A549 treated with RU486 at 1 μM for 4 hours (cell line): ENCODE measurements at places on chromosomes 7 and 10. TPM values are rescaled to one million over a fixed set of nuclear protein-coding genes. Genes with fewer than 3 reads are reported as not detected.

The MEOX2 gene
- not detected in 5 replicates for total RNA-seq

The CPED1 gene
- total RNA-seq: 0.08 TPM in 1 of 5 replicates, not detected in the others

The ZNF804B gene
- total RNA-seq: not detected in 5 replicates

The IKZF1 gene
- total RNA-seq: not detected in 5 replicates

The SUV39H2 gene
- 11.1 to 22.6 TPM (median 21.9 TPM) in 5 replicates for total RNA-seq

The FGFBP3 gene
- total RNA-seq: 1.8 to 3.1 TPM (median 2.7 TPM) in 5 replicates

The EVX1 gene
- total RNA-seq: 0.07 to 0.32 TPM (median 0.23 TPM) in 3 of 5 replicates, not detected in the others

The HK1 gene
- total RNA-seq: 31.3 to 39.1 TPM (median 37.1 TPM) in 5 replicates

The CRHR2 gene
- 0.05 TPM in 1 of 5 replicates, not detected in the others for total RNA-seq

The EXOSC1 gene
- 53.0 to 60.6 TPM (median 54.2 TPM) in 5 replicates for total RNA-seq

The RAPGEF5 gene
- 0.05 to 0.22 TPM (median 0.11 TPM) in 5 replicates for total RNA-seq

The TMEM196 gene
- total RNA-seq: not detected in 5 replicates
